Heart right ventricle (tissue), 16 donors: ENCODE measurements at places on chromosomes 4 and X. TPM values are rescaled to one million over a fixed set of nuclear protein-coding genes. Genes with fewer than 3 reads are reported as not detected.

Gene ZFYVE28
- total RNA-seq, result 2.3 TPM

Gene PAGE2B
- total RNA-seq, result not detected

Gene FRG2
- not detected for total RNA-seq

Gene HELQ
- 13.3 TPM for total RNA-seq

DNA sequence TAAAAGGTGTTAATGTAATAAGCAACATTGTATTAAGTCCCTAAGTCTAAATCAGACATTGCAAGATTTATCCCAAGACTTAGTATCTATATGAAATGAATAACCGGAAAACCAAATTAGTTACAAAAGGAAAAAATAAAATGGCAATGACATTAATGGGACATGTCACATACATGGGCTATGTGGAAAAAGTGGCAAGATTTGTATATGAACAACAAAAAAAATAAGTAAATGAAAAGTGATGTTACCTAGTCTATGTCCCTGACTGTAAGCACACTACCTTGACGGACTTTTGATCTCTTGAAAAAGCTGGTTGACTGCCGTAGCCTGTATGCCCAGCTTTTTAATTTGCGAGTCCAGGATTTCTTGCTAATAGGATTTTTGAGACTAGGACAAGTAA lies 55.5 kb upstream of the FAM120C start:
- no peak for DNase-seq

DNA sequence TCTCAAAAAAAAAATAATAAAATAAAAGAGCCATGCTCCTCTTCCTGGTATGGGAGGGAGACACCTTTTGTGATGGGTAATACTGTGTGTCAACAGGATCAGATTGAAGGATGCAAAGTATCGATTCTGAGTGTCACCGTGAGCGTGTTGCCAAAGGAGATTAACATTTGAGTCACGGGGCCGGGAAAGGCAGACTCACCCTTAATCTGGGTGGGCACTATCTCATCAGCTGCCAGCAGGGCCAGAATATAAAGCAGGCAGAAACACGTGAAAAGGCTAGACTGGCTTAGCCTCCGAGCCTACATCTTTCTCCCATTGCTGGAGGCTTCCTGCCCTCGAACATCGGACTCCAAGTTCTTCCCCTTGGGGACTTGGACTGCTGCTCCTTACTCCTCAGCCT lies 95.4 kb downstream of the SHOX start:
- no peak for DNase-seq

GRCh38 chrX:153181822-153182221 lies 2.7 kb downstream of the MAGEA1 start:
- no peak for DNase-seq

DNA sequence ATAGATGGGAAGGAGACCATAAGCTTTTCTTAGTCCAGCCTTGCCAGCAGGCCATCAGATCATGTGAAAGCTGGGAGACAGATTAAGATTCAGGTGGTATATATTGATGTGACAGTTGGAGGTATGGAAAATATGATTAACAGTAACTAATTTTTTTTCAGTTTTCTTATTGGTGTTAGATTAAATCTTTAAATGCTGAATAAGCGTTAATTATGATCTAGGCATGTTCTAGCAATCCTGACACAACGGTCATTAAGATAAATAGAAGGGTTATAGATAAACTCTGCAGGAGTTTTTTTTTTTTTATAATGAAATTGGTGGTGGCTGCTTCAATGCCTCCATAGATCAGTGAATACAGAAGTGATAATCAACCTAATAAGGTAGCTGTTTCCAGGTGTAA lies 649.5 kb upstream of the TENM3 start:
- no peak for DNase-seq

DNA sequence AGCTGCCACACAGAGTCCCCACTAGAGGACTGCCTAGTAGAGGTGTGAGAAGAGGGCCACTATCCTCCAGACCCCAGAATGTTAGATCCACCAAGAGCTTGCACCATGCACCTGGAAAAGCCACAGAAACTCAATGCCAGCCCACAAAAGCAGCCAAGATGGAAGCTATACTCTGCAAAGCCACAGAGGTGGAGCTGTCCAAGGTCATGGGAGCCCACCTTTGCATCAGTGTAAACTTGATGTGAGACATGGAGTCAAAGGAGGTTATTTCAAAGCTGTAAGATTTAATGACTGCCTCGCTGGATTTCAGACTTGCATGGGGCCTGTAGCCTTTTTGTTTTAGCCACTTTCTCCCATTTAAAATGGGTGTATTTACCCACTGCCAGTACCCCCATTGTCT lies 1030.1 kb upstream of the GRIA3 start:
- DNase-seq, result no peak

DNA sequence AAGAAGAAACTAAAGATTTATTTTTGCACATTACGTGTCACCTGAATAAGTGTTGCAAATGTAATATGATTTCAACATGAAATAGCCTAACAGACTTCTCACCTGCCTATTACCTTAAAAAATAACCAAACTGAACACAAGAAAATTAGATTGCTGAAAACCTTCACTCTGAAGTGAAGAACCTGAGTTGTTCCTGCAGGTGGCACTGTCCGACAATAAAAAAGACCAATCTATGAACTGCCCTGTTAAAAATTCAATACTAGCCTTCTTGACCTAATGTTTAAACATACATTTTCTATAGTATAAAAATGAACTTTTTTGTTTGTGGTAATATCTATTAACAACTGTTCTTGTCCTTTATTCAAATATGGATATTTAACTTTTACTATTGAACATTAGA lies 69.2 kb upstream of the PNPLA4 start:
- DNase-seq, result peak; percentile 11

- DNase-seq, result no peak
These were observed 145.7 kb downstream of the RELL1 start for GRCh38 chr4:37540486-37540885.

DNA sequence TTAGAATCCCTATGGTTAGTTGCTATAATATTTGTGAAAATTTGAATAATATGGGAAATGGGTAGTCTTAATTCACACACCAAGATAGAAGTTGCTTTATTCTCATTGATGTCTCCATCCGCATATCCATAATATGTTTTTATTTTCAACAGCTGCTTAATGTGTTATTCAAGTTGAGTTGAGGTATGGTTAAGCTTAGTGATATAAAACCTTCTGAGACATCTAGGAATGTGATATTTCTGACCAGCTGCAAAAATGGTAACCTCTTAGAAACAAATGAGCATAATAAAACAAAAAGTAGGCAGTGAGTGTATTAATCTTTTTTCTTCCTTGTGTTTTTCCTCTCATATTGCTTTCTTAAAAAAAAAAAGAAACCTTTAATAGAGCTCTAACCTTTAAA lies 172.9 kb downstream of the TENM3 start:
- DNase-seq, result no peak

GRCh38 chr4:101306225-101306624 lies 41.1 kb downstream of the PPP3CA start:
- DNase-seq, result no peak

DNA sequence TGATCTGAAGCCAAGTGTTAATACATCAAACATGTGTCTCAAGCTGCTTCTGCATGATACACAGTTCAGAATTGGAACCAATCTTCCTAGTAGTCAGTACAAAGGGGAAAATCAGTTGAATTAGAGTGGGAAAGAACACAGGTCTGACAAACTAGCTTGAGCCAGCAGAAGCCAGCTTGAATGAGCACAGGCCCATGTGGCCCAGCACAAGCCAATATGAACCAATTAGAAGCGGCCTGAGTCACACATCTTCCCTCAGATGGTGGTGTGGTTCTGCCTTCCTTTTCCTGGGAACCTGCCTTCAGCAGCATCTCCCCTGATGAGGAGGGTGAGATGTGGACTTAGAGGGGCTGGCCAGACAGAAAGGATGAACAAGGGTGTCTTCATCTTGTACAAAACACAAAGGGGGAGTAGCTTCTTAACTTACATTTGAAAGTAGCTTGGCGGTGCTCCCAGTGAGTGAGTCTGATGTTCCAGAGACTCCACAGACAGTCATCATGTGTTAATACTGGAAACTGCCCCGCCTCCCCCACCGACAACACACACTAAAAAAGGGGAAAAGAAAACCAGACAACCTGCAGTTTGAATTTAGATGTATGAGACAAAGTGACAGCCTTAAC lies 72.0 kb downstream of the FRMPD4 start:
- DNase-seq, result peak; percentile 5

DNA sequence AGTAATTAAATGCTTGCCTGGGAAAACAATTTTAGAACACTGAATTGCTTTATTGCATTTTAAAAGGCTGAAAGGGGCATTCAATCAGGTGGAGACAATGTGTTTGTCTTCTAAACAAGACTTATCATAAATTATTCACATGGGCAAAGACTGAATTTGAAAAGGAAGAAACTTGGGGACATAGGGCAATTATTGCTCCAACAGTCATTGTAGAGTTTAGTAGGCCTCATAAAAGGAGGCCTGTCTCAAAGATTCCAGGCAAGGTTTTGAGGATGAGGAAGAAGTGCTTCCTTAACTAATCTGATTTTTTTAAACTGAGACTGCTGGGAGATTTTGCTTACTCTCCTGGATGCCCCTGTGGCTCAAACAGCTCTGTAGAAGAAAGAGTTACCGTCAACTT lies 174.4 kb upstream of the RPS6KA3 start:
- no peak for DNase-seq

GRCh38 chr4:159429693-159430035 lies 326.8 kb downstream of the RAPGEF2 start:
- DNase-seq, result no peak

- DNase-seq, result no peak
These were observed 37.7 kb upstream of the RAB33B start for GRCh38 chr4:139416073-139416673.

DNA sequence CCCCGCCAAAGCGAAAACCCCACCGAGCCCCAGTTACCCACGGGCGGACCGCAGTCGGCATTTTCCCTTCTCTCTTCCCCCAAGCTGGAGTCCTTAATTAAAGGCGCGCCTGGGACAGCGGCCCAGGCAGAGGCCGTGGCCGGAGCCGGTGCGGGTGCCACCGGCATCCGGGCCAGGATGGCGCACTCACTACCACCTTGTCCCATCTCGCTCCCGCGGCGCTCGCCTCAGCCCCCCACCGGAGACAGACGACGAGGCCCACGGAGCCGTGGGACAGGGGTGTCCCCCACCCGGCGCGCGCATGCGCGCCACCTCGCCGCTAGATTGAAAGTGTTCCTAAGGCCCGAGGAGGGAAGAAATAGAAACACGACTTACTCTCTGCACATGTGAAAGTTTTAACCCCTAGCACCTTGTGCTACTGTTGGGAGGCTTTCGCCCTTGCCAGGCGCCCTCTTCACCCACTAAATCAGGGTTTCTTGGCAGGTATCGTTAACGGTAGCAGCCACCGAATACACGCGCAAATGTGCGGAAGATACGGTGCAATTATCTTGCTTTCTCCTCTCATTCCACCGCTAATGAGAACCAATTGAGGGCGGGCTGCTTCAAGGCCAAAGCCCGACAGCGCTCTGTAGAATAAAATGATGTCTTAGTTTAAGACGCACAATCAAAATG lies 64.3 kb upstream of the CCDC160 start:
- peak; percentile 44 for DNase-seq

- DNase-seq, result no peak
These were observed 123.2 kb downstream of the BMPR1B start for GRCh38 chr4:94880956-94881355.

DNA sequence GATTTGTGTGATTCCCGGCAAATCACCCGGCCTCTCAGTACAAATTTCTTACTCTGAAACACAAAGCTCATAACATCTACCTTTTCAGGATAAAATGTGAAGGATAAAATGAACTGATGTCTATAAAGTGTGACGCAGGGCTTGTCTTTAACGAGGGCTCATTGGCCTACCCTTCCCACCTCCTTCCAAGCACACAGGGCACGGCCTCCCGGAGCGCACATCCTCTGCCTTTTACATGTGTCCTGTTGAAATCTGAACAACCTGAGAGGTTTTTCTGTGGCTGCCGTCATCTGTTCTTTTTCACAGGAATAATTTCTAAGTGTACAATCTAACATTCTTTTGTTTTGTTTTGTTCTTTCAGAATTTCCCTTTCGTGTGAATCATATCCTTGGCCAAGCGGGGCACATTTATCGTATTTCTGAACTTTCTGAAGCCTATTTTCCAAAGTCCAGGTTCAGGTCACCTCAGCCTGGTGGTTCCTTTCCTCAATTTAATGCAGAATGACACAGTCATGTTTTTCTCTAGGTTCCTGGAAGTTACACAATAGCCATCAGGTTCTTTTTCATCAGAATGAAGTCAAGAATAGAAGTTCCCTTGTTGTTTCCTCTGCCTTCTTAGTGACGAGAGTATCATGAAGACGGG lies 53.1 kb upstream of the SPRY1 start:
- no peak for DNase-seq

GRCh38 chr4:142350871-142351270 lies 495.2 kb downstream of the INPP4B start:
- no peak for DNase-seq

DNA sequence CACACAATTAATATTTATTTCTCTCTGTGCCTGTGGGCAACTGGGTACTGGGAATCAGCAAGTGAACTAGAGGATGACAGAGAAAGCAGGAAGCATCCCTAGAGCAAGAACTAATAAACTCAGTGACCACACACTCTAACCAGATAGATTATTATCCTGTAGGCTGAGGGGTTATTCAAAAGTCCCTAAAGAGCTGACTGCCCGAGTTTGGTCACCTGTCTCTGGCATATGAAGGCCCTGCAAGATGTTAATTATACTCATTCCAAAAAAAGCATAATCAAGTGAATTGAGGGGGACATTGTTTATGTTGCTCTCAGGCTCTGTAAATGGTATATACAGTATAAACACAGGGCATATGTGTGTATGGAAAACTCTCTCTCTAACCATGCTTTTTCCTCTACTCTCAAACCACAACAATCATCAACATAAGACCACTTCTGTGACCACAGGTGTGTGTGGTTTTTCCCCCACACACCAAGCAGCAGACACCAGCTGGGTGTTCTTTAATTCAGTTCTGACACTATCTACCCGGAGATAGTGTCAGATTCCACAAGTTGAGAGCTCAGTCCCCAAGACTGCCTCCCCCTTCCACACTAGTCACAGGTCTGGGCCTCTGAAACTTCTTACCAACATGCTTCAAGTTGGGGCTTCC lies 6.2 kb upstream of the HPSE start:
- DNase-seq, result no peak

GRCh38 chr4:98519268-98519977 lies 139.0 kb downstream of the TSPAN5 start:
- DNase-seq, result no peak

GRCh38 chr4:40918330-40918729 lies 168.6 kb downstream of the NSUN7 start:
- peak; percentile 50 for DNase-seq

DNA sequence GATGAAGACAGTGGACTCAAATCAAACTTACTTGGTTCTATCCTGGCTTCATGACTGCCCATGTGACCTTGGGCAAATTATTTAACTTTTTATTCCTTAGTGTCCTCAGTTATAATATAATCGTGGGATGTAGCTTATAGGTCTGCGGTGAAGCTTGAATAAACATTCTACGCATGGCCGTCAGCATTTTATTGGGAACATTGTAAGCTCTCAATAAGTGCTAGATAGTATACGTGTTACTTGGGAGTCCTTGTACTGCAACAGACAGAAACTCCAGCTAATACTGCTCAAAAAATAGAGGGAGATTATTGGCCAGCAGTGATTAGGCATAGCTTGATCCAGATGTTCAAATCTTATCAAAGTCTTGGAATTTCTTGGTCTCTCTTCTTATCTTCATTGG lies 104.8 kb downstream of the SYTL5 start:
- no peak for DNase-seq

- DNase-seq, result no peak
These were observed 67.0 kb upstream of the GPC4 start for GRCh38 chrX:133482056-133482952.
